ENCODE measurements at places on chromosomes 3 and 15.

DNA sequence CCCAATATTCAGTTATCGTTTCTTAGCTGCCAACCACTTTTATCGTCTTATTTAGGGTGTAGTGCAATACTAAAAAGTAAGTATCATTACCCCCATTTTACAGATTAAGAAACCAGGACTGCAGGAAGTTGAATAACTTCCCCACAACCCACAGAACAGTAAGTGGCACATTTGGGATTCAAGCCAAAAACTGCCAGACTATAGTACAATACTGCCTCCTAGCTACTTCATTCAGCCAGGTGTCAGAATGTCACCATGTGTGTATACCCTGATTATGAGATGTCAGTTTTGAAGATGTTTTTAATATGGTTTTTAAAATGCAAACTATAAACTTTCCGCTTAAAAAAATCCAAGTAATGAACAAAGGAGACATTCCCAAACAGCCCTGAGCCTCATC lies 74.2 kb upstream of the PROK2 start:
- peaks cover 40% of the 10 kb centered on the region for H3K27me3 ChIP-seq
- H3K4me1 ChIP-seq: peaks cover 6% of the 10 kb centered on the region
- no peaks in the 10 kb centered on the region for H3K36me3 ChIP-seq

DNA sequence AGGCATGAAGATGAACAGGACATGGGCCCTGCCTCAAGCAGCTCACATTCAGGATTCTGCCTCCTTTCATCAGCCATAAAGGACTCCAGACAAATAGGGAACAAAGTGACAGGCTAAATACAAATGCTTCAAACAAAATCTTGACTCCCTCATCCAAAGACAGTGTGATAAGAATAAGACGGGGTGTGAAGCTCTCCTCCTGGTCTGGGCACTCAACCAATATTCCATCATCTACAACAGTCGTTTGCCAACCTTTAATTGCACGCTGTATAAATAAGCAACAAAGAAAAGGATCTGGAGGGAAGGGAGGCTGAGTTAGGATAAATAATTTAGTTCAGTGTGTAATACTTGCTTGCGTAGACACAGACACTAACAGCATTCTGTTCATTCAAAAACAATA lies 5.4 kb downstream of the CCDC54 start:
- H3K27me3 ChIP-seq: peaks cover 45% of the 10 kb centered on the region
- H3K4me1 ChIP-seq: no peaks in the 10 kb centered on the region
- no peak overlapping the region for H3K4me3 ChIP-seq

DNA sequence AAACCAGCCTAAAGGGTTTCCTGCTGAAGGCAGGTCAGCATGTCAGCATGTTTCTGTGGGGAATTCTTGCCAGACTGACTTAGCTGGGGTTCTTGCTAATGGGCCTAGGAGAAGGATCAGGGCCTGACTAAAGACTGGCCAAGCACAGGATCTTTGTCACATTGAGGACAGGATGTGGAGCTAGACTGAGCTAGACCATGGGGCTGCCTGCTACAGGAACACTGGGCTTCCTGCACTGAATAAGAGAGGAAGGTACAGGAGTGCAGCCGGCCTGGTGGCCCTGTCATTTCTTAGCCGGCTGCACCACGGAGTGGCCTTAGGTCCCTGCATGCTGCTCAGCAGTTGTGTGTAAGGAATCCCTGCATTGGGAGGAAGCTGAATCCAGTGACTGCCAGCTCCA lies 68.2 kb downstream of the GABRG3 start:
- H3K4me1 ChIP-seq: no peaks in the 10 kb centered on the region
- H3K27me3 ChIP-seq: no peaks in the 10 kb centered on the region
- H3K4me3 ChIP-seq: no peak overlapping the region
- no peak for DNase-seq
- no peaks in the 10 kb centered on the region for H3K36me3 ChIP-seq

GRCh38 chr3:153137626-153138025 lies 24.4 kb upstream of the RAP2B start:
- no peak overlapping the region for H3K4me3 ChIP-seq
- no peaks in the 10 kb centered on the region for H3K27me3 ChIP-seq
- no peak for DNase-seq
- no peaks in the 10 kb centered on the region for H3K36me3 ChIP-seq
- H3K27ac ChIP-seq: no peak overlapping the region
- H3K4me1 ChIP-seq: peaks cover 14% of the 10 kb centered on the region

DNA sequence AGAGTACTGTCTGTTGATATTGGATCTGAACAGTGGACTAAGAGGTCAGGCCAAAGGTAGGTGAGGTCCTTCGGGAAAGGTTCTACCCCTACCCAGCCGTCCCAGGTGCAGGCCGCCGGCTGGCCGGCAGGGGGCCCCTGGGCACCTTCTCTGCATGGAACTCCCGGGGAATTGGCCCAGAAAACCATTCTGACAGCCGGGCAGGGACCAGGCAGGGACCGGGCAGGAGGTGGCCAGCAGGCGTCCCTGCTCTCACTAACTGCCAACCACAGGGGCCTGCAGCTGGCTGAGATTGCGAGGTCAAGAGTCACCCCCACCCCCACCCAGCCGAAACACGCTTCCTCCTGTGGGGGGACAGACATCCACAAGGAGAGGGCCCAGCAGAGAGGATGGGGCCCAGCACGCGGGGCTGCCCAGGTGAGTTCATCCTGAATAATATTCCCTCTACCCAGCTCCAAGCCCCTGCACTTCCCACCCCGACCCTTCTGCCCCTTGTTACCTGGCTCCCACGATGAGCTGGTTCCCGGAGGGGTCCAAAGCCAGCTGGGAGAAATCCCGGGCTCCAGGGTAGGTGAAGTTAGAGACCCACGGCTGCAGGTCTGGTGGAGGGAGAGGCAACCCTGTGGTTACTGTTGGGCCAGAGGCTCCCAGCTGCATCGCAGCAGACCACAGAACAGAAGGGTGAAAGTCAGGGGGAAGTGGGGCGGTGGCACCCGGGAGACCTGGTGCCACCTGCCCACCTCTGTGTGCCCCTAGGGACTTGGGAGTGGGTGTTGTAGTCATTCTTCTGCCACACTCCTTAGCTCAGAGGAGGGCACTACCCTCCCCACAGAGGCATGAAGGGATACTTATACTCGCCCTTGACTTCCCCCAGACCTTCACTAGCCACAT lies 84.4 kb downstream of the SEMA5B start:
- DNase-seq: no peak
- H3K4me1 ChIP-seq: peaks cover 19% of the 10 kb centered on the region
- no peak overlapping the region for H3K27ac ChIP-seq
- no peaks in the 10 kb centered on the region for H3K36me3 ChIP-seq

GRCh38 chr3:170437696-170438407 lies 19.2 kb downstream of the CLDN11 start:
- no peak for DNase-seq
- peaks cover 58% of the 10 kb centered on the region for H3K27me3 ChIP-seq
- no peaks in the 10 kb centered on the region for H3K36me3 ChIP-seq
- no peak overlapping the region for H3K4me3 ChIP-seq

DNA sequence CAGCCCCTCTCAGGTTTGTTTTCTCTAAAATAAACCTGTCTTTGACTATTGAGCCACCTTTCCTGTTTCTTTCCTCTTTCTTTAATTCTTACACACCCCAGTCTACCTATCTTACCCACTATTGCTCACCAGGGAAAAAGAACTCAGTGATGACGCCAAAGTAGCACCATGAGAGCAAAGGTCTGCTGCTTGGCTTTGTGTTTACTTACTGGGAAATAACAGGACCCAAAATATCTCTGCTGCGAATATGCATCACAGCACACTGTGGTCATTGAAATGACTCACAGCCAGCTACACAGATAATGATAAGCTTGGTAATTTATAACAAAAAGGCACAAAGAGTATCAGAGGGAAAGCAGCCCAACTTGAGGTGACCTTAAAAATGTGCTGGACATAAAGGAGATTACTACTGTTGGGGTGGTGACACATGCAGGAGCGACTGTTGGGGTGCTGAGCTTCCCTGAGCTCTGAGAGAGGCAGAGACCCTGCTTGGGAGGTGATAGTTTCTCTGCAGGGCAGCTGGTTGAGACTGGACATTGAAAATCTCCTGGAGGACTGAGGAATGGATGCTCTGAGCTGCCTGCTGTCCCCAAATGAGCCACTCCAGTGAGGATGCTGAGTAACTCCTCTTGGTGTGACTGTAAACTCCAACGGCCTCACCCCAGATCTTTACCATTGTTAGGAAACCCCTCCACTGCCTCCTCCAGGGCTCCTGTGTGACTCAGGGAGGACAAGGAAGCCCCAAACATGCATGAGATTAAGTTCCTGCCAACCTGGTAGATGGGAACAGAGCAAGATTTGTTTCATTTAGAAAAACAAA lies 14.5 kb downstream of the EFCAB12 start:
- H3K27ac ChIP-seq: no peak overlapping the region
- no peak for DNase-seq
- peaks cover 11% of the 10 kb centered on the region for H3K27me3 ChIP-seq
- no peak overlapping the region for H3K4me3 ChIP-seq
- H3K4me1 ChIP-seq: no peaks in the 10 kb centered on the region

DNA sequence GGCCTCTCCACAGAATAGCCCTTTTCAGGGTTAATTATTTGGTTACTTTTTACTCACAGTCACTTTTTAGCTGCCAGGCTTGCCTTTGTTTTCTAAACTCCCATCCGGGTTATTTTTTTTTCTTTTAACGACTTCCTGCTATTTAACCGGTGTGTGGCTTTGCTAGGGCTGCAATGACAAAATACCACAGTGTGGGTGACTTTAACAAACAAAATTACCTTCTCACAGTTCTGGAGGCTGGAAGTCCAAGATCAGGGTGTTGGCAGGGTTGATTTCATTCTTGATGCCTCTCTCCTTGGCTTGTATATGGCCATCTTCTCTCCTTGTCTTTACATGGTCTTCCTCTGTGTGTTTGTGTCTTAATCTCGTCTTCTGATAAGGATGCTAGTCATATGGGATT lies 91.5 kb downstream of the IL1RAP start:
- no peaks in the 10 kb centered on the region for H3K27me3 ChIP-seq
- H3K27ac ChIP-seq: no peak overlapping the region
- H3K4me3 ChIP-seq: no peak overlapping the region
- H3K36me3 ChIP-seq: peaks cover 9% of the 10 kb centered on the region
- peaks cover 2% of the 10 kb centered on the region for H3K4me1 ChIP-seq

DNA sequence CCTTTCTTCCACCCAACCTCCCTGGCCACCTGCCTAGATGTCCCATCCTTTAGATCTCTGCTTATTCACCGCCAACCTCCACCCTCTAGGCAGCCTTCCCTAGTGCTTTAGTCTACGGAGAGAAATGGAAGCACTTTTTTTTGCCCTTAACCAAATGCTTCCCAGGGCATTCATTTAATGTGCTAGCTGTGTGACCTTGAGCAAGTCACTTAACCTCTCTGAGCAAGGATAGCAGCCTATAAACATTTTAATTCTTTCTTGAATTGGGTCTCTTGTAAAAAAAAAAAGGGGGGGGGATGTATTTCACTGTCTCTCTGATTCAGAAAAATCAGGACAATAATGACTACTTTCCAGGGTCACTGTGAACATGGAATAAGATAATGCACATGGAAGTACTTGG lies 3.2 kb upstream of the INSYN1 start:
- H3K27ac ChIP-seq: no peak overlapping the region
- DNase-seq: no peak
- no peaks in the 10 kb centered on the region for H3K4me1 ChIP-seq
- peaks cover 34% of the 10 kb centered on the region for H3K27me3 ChIP-seq
- H3K36me3 ChIP-seq: no peaks in the 10 kb centered on the region

- H3K27ac ChIP-seq: no peak overlapping the region
- no peaks in the 10 kb centered on the region for H3K36me3 ChIP-seq
- DNase-seq: no peak
- no peaks in the 10 kb centered on the region for H3K27me3 ChIP-seq
Observed at GRCh38 chr3:159187706-159188105, 385.9 kb downstream of the MFSD1 start.

Measured in effector memory CD8-positive, alpha-beta T cell (primary cell).